Nephron progenitor cell (in vitro differentiated cells): ENCODE measurements at places on chromosomes 11 and 22.

DNA sequence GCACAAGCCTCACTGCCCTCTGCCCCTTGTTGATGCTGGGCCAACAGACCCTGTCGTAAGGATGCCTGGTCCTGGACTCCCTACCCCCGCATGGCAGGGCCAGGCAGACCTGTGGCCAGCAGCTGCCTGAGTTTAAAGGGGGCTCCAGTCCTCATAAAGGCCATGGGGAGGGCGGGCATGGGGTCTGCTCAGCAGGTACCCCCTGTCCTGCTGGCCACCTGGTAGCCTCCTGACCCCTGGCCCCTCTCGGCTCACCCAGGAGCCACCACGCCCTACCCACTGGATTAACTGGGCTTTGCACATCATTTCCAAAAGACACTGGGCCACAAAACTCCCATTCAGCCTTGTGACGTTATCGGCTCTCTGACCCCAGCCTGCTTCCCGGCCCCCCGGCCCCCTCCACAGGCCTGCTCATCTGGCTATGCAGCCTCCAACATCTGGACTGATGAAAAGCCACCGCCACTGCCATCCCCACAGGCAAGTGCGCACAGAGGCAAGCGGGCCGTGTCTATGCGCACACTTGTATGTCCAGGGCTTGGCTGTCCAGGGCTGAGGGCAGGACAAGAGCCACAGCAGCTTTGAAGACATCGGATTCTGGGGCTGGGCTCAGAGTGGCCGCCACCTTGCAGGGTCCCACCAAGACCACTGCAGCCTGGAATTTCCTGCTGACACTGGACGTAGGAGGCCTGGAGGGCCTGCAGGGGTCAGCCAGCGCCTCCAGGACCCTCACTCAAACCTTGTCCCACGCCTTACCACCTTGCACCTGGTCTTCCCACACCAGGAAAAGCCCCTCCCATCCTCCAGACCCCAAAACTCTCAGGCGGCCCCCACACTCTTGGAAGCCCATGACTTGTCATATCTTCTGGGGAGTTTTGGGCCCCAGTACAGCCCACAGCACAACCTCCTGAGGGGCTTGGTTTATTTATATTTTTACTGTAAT, 48.7 kb downstream of the IGF2 start:
- no peak for DNase-seq

DNA sequence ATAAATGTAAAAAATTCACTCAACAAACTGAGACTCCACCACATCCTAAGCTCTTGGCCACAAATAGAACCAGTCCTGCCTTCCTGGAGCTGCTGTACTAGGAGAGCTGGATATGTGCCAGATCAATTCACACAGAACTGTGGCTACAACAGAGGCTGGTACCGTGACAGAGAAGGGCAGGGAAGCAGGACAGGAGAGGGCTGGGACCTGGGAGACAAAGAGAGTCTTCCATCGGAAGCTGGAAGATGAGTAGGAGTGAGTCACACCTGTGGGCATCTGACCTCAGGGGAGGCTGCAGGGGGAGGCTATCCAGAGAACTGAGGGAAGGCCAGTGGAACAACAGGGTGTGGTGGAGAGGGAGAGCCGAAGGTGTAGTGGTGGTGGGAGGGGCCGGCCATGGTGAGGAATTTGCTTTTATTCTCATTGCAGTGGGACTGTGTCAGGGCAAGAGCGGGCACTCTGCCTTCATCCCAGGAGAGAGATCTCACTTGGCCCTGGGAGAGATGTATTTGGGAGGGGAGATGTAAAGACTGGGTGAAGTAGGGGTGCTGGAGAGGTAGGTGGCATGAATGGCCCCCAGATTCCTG, 1.9 kb upstream of the LTBP3 start:
- no peak for DNase-seq

- DNase-seq, result no peak
Observed at GRCh38 chr11:43685440-43685839, 4.9 kb downstream of the HSD17B12 start.

GRCh38 chr11:17770917-17771316, 36.3 kb downstream of the KCNC1 start:
- no peak for DNase-seq

- no peak for DNase-seq
Observed at GRCh38 chr11:122168218-122168617, 52.2 kb upstream of the BLID start.

GRCh38 chr11:125371431-125371935, 124.6 kb downstream of the FEZ1 start:
- DNase-seq, result peak; percentile 55

DNA sequence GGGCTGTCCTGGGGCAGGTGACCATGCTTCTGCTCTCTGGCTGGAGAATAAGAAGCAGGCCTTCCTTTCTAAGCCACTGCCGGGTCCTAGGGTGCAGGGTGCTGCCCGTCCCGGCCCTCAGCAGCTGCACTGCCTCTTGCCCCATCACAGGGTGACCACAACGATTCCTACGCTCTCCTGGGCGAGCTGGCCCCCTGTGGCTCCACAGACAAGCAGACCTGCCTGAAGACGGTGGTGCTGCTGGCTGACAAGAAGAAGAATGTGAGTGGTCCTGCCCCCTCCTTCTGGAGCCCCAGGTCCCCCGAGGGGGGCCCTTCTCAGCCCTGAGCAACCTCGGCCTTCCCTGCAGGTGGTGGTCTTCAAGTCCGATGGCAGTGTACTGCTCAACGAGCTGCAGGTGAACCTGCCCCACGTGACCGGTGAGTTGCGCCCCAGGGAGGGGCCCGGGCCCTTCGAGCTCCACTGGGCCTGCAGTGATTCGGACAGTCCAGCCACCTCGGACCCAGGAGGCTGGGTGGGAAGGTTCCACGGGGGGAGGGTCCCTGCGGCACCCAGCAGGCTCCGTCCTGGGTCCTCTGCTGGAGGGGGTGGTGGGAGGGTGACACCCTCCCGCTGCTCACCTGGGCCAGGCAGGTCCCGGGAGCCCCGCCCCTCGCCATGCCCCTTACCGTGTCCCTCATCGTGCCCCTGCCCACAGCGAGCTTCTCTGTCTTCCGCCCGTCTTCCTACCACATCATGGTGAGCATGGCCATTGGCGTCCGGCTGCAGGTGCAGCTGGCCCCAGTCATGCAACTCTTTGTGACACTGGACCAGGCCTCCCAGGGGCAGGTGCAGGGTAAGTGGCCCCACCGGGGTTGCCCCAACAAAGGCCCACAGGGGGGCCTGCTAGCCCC, 8.3 kb downstream of the MUC2 start:
- no peak for DNase-seq

DNA sequence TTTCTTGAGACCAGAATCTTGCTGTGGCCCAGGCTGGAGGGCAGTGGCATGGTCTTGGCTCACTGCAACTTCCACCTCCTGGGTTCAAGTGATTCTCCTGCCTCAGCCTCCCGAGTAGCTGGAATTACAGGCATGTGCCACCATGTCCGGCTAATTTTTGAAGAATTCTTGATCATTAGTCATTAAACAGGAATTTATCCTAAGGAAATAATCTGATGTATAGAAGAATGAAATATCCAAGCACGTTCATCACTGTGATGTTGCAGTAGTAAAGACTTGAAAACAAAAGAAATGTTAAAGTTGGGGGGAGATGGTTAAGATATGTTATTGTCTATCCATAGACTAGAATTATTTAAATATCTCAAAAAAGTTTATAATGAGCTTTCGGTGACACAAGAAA, 23.6 kb downstream of the CBL start:
- DNase-seq, result no peak

GRCh38 chr11:70019576-70020011, 58.5 kb upstream of the ANO1 start:
- no peak for DNase-seq

GRCh38 chr22:24695561-24696511, 78.7 kb downstream of the PIWIL3 start:
- peak; percentile 36 for DNase-seq

GRCh38 chr11:61911701-61912529, 5.5 kb downstream of the RAB3IL1 start:
- DNase-seq, result no peak

DNA sequence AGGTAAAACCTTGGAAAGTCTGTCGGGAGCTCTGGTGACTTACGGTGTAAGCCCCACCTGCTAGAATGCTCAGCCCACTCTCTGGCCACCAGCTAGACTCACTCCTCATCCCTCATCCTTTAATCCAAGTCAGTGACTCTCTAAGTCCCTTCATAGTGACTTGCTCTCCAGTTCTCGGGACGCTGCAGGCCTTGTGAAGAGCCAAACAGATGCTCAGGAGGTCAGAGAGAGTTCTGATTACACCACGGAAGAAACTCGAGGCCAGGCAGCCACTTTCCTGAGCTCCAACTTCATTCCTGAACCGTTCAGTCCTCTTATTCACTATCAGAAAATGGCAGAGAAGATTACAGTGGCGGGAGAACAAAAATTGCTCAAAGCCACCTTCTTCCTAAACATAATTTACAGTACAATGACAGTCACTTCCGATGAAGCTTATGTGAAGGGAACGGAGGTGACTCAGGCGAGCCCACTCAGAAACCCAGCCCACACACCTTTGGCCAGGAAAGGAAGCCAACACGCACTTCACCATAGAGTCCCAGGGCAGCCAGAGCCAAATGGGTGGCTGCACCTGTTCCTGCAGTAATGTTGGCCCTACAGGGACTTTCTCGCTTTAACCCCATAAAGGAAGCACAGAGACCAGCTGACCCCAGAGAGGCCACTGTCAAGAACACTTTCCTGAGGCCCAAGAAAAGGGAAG, 100.4 kb downstream of the GALNT18 start:
- DNase-seq, result no peak

GRCh38 chr11:116226731-116227130, 546.1 kb downstream of the BUD13 start:
- DNase-seq, result no peak

DNA sequence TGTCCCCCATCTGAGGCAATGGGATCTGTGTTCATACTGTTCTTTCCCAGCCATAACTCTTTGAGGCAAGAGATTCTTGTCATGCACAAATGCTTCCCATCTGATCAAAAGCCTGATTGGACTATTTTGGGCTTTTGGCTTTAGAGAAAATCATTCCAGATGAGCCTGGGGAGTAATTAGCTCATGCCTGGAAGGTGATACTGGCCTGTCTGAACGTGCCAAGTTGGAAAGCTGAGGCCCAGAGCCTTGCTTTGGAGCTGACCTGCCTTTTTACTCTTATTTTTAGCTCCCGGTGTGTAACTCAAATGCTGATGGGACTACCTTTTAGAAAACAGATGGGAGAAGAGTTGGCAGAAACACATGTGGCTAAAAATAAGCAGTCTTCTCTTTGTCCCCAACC, 105.0 kb downstream of the DBX1 start:
- DNase-seq, result no peak

GRCh38 chr22:31747441-31747840, 2.5 kb downstream of the PRR14L start:
- DNase-seq, result no peak

DNA sequence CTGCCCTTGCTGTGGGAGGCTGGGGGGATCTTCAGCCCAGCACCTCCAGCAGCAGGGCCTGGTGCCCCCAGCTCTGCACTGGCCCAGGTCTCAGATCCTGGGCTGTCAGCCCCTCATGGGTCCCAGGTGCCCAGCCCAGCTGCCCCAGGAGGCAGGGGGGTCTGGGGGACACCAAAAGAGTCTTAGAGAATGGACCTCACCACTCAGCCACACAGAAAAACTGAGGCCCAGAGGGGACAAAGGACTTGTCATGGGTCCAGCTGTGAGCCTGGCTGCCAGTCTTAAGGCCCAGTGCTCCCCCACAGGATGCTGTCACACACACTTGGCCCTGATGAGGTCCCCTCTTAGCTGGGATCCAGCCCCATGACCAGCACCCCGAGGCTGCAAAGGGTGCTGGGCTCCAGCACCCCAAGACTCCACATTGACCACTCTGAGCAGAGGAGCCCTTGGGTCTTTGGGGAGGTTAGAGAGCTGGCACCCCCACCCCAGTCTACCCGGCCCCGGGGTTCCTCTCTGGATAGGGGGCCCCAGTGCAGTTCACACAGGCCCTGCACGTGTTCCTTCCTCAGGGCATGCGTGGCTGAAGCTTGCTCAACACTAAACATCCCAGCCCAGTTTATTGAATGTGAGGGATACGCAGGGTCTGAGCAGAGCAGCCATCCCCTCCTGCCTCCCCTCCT, 54.4 kb downstream of the IGLL5 start:
- no peak for DNase-seq

GRCh38 chr11:22634897-22635629, 9.4 kb upstream of the FANCF start:
- DNase-seq, result no peak

GRCh38 chr11:44241851-44242250, 68.1 kb downstream of the ALX4 start:
- no peak for DNase-seq

GRCh38 chr11:131465746-131466145, 95.3 kb downstream of the NTM start:
- peak; percentile 72 for DNase-seq

DNA sequence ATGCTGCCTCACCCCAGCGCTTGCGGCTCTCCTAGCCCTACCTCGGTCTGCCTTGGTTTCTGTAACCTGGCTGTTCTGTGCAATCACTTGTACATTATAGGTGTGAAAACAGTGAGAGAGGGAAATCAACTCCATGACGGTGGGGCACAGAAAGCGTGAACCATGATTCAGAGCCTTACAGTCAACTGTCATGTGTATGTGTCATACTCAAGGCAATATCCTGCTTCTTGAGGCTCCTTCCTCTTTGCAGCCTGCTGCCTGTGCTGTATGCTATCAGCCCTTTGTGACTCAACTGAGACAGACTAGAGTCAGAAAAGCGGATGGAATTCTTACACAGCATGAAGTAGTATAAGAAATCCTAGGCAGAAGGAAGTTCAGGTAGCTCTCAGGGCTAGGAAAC, 2.1 kb downstream of the NRIP3 start:
- no peak for DNase-seq

- peak; percentile 80 for DNase-seq
Observed at GRCh38 chr11:19071255-19071654, 10.7 kb upstream of the MRGPRX2 start.

- no peak for DNase-seq
Observed at GRCh38 chr11:84097186-84097585, 811.0 kb upstream of the CCDC90B start.

DNA sequence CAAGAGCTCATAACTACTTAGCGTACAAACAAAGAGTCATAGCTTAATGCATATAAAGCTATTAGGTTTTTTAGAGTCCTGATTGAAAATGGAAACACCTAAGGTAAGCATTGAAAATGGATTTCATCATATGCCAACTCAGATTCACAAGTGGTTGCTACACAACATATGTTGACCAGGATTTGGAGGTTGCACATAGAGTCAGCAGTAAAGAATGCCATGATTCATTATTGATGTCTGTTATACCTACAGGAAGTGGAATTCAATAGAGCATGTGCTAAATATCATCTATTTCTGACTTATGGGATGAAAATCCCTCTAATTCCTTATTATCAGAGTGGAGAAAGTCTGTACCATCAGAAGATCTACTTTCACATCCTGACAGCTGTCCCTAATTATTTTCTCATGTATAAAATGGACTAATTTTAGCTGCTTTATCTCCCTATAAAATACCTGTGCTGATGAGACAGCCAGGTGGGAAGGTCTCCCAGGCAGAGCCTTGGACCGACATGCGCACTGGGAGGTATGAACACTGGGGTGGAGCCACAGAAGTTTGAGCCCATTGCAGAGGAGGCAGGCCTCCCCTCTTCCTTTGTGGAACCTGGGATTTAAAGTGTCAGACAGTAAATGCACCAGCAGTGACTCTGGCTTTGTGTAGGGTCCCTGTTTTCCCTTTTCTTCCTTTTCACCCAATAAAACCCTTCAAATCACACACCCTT, 204.2 kb downstream of the AASDHPPT start:
- DNase-seq, result no peak

- peak; percentile 38 for DNase-seq
Observed at GRCh38 chr11:65417702-65418430, 4.7 kb upstream of the NEAT1 start.
